Hindlimb muscle (tissue), 1 donor: ENCODE measurements at places on chromosomes 2 and 18. TPM values are rescaled to one million over a fixed set of nuclear protein-coding genes. Genes with fewer than 3 reads are reported as not detected.

TIGD1 gene
- polyA plus RNA-seq = 6.7 TPM

GAD1 gene
- polyA plus RNA-seq = 0.57 TPM

XRCC5 gene
- 146 TPM for polyA plus RNA-seq

SLC35F5 gene
- polyA plus RNA-seq = 49.7 TPM

SF3B1 gene
- 250 TPM for polyA plus RNA-seq

GALNT14 gene
- 1.5 TPM for polyA plus RNA-seq

- no peak for DNase-seq
Observed at GRCh38 chr2:85659324-85659981, 8.5 kb downstream of the SFTPB start.

- DNase-seq = no peak
Observed at GRCh38 chr18:62370366-62370765, 45.3 kb downstream of the TNFRSF11A start.

DNA sequence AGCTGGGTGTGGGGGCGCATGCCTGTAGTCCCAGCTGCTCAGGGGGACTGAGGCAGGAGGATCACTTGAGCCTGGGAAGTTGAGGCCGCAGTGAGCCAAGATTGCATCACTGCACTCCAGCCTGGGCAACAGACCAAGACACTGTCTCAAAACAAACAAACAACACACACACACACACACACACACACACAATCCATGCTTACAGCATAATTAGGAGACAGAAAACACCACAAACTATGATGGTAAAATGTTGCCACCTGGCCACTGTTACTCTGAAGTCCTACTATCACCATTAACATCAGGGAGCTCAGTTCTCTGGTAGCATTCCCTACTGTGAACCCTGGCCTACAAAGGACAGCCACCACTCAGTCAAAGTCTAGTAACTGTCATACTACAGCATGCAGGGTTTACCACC lies 18.3 kb downstream of the DNPEP start:
- no peak for DNase-seq

DNA sequence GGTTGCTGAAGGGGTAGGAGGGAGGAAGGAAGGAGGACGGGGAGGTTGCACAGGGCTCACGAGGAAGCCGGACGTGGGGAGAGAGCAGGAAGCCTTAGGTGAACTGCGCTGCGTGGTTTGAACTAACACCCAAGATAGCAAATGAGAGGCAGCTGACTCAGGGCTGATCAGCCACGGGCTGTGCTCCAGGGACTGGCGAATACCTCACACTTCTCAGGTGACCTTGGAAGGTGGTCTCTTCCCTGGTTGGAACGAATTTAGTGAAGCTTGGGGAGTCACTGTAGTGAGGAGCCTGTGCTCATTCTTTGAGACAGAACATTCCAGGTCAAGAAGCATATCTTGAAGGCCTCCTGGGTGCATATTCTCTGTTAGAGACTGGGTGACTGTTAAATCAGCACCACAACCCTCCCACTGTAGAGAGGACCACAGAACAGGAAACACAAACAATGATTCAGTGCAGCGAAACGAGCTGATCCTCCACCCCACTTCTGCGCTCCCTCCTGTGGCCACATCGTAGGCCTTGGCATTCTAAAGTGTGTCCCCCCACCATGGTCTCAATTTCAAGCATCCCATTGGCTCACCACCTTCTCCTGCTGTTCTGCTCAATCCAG lies 33.8 kb downstream of the TOGARAM2 start:
- no peak for DNase-seq

GRCh38 chr2:163132850-163133249 lies 294.3 kb upstream of the KCNH7 start:
- no peak for DNase-seq

DNA sequence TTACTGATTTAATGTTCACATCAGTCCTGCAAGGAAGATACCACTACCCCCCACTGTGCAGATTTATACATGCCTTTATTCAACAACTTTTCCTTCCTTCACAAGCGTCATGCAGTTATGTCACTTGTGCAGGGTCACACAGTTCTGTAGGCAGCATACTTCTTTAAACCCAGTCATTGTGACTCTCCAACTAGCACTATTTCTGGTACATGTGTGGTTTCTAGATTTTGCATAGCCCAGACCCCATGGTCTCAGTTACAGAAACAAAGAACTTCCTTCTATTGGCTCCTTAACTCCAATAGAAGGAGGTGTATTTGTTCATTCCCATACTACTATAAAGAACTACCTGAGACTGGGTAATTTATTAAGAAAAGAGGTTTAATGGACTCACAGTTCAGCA lies 333.1 kb downstream of the ZNF516 start:
- no peak for DNase-seq

DNA sequence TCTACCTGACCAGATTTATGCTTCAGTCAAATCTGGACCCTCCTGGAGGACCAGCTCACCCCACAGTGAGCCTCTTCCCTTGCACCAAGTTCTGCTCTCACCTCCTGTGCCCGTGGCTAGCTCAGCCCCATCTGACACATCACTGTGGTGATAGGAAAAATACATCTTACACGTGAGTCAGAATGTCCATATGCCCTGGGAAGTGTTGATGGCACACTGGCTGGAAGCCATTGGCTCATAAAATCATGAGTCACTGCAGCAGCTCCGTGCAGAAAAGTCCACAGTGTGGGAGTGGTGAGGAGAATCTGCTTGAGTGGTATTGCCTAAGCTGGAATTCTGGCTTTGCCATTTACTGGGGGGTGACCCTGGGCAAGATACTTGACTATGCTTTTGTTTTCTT lies 42.6 kb upstream of the RAPGEF4 start:
- peak; percentile 26 for DNase-seq

GRCh38 chr2:136363900-136364299 lies 246.0 kb upstream of the CXCR4 start:
- DNase-seq = no peak

- no peak for DNase-seq
Observed at GRCh38 chr18:70280007-70280925, 8.6 kb upstream of the SOCS6 start.

- DNase-seq = no peak
Observed at GRCh38 chr2:68968221-68968620, 6.2 kb upstream of the GKN1 start.

- DNase-seq = no peak
Observed at GRCh38 chr2:45950606-45951005, 299.1 kb downstream of the PRKCE start.

DNA sequence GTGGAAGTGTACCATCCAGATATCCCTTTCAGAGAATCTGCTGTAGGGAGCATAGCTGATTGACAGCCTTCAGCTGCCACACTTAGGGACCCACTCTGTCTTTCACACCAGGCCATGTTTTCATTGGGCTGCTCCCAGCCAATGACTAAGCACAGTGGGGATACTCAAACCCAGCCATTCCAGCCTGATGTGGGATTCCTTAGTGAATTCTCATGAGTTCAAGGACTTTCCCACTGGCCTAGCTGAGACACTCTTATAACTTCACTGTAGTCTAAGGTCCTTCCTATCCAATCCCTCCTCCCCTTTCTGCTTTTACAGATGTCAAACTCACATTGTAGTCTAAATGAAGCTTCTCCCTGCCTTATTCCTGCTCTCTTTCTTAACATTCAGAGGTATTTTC lies 201.2 kb downstream of the PIK3C3 start:
- DNase-seq = no peak

DNA sequence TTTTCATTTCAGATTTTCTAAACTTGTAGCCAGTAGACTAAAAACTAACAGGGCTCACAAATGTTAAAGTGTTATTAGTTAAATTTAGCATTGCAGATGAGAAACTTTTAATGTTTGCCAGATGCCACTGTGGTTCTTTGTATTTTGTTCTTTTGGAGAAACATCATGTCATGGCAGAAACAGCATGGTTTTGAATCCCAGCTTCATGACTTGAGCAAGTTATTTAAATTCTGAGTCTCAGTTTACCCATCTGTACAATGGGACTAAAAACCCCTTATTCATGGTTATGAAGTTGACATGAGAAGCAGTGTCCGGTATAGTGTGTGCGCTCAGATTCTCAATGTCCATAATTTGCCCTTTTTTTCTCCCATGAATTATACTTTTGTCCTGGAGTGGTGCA lies 56.5 kb downstream of the MAPRE2 start:
- no peak for DNase-seq

DNA sequence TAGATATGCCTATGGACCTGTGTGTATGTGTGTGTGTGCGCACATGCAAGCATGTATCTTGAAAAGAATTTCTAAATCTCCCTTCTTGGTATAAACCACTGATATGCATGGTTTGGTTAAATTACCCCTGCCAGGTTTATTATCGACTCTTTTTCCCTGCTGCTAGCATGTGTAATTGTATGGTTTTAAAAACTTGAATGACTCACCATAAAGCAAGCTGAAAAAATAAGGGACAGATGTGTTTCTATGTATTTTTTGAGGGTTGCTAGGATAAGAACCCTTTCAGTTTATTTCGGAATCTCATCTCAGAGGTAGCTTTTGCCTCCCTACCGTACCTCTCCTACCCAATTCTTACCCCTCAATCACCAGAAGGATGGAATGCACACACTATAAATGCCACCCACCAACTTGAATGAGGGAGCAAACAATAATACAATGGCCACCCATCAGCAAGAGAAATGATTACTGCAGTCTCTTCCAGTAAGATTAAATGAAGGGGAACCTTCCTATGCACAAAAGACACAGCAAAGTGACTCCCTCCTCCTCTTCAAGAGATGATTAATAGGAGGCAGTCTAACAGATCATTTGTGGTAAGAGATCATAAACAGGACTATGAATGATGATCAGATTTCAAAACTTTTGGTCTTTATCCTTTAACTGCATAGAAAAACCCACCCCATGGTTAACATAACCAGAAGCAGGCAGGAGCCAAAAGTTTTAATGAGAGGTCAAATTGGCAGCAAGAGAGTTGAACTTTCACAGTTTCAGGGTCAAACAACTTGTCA lies 357.2 kb downstream of the SATB2 start:
- DNase-seq = no peak

DNA sequence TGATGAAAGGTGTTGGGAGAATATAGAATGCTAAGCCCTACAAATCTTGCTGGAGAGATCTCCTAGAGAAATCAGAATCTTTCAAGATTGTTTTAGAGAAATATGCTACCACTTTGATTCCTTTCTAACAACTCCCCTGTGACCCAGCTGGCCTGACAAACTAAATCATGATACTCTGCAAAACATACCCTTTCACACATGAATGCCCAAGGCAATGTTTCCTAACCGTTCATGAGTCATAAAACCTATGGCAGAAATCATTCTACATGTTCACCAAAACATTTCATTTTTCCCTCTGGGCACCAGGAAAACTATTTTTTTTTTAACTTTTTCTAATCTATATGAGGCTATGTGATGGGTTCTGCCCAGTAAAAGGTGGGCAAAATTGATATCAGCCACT lies 77.8 kb upstream of the SETBP1 start:
- DNase-seq = no peak

- no peak for DNase-seq
Observed at GRCh38 chr2:217877866-217878265, 124.9 kb downstream of the TNS1 start.

DNA sequence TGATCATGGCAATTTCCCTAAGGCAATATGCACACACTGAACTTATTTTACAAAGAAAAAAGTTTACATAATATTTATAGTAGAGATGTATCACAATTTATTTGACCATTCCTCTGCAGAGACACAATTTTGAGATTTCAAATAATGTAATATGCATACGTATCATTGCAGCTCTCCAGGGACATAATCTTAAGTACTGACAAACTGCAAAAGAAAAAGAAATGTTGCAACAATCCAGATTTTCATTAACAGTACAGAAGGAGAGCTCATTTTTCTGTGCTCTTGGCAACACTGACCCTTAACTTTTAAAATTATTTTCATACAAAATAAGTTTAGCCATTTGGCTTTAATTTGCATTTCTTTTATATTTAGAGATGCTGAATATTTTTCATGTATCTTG lies 710.2 kb upstream of the SLC39A10 start:
- DNase-seq = peak; percentile 29

- DNase-seq = no peak
Observed at GRCh38 chr18:28153485-28154065, 23.4 kb downstream of the CDH2 start.

DNA sequence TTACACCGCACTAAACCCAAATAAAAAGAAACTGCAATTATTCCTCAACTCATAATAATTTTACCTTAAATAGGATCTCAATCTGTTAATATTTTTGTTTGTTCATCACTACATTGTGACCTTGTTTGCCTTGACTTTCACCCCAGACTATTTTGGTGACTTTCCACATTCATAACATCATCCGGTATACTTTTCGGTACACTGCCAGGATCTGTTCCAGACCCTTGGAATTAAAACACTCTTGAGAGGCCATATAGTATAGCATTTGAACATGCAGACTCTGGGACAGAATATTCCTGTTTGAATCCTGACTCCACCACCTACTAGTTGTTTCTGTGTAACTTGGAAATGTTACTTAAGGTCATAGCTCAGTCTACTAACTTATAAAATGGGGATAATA lies 577.4 kb downstream of the METTL4 start:
- peak; percentile 25 for DNase-seq

- DNase-seq = peak; percentile 69
Observed at GRCh38 chr2:38060236-38061018, 15.5 kb downstream of the CYP1B1 start.

DNA sequence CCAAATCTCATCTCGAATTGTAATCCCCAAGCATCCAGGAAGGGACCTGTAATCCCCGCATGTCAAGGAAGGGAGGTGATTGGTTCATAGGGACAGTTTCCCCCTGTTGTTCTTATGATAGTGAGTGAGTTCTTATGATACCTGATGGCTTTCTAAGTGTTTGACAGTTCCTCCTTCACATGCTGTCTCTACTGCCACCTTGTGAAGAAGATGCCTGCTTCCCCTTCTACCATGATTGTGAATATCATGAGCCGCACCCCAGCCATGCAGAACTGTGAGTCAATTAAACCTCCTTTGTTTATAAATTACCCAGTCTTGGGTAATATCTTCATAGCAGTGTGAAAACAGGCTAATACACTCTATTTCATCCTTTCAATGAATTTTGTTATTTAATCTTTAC lies 446.7 kb downstream of the RNF144A start:
- DNase-seq = no peak

DNA sequence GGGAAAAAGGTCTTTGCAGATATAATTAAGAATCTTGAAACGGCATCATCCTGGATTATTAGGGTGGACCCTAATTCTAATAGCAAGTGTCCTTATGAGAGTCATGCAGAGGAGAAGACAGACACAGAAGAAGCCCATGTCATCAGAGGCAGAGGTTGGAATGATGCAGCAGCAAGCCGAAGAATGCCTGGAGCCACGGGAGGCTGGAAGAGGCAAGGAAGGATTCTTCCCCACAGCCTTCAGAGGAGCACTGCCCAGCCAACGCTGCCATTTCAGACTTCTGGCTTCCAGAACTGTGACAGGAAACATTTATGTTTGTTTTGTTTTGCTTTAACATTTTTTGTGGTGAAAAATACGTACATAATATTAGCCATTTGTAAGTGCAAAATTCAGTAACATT lies 72.3 kb downstream of the MCFD2 start:
- no peak for DNase-seq
